ENCODE measurements at places on chromosomes 12 and 14.

DNA sequence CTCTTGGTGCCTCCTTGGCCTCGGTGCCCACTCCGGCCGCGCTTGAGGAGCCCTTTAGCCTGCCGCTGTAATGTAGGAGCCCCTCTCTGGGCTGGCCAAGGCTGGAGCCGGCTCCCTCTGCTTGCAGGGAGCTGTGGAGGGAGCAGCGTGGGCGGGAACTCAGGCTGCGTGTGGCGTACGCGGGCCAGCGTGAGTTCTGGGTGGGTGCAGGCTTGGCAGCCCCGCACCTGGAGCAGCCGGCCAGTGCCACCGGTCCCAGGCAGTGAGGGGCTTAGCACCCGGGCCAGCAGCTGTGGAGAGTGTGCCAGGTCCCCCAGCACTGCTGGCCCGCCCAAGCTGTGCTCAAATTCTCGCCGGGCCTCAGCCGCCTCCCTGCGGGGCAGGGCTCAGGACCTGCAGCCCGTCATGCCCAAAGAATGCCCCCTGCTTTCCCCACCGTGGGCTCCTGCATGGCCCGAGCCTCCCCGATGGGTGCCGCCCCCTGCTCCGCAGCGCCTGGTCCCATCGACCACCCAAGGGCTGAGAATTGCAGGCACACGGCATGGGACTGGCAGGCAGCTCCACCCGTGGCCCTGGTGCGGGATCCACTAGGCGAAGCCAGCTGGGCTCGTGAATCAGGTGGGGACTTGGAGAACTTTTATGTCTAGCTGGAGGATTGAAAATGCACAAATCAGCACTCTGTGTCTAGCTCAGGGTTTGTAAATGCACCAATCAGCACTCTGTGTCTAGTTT is 129.2 kb downstream of the PAWR start:
- DNase-seq: no peak

DNA sequence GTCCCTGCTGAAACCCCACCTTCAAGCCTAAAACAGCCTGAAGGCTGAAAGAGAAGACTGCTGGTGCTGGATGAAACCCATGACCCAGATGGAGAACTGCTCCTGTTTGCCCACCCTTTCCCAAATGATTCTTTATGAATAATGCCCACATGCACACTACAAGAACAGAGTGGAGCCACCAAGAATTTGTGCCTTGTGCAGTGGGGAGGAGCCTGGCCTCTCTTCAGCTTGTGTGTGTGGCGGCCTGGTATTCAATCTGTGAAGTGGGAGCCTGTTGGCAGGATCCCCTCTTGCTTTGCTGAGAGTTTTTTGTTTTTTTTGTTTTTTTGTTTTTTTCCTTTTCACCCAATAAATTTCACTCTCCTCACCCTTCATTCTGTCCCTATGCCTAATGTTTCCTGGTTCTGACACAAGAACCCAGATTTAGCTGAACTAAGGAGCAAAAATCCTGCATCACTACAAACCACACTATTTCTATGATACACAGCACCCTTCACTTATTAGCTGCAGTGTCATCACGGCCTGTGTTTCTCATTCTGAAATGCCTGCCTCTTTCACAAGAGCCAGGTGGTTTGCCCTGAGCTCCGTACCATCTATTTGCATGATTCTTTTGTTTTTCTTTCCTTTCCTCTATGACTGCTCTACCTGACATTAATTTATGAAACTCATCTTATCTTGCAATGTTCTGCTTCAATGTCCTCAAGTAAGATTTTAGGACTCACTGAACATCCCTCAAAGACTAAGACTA is 585.5 kb upstream of the ATXN7L3B start:
- DNase-seq: no peak

DNA sequence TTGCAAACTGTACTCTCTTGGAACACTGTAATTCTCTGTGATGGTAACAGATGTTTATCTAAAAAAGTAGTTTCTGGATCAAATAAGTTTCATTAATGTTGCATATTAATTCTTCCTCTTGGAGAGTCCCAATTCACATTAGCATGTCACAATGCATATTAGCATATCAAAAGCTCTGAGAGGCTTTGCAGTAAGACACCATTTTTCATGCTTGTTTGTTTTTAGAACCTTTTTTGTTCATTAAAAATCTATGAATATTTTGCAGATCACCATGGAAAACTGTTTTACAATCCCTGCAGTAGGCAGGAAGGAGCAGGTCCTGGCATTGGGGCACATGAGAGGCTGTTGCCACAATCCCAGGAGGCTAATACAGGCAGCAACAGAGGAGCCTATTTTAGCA is 180.7 kb downstream of the KCNH5 start:
- no peak for DNase-seq

GRCh38 chr12:107368586-107368985 is 275.2 kb upstream of the CRY1 start:
- no peak for DNase-seq

DNA sequence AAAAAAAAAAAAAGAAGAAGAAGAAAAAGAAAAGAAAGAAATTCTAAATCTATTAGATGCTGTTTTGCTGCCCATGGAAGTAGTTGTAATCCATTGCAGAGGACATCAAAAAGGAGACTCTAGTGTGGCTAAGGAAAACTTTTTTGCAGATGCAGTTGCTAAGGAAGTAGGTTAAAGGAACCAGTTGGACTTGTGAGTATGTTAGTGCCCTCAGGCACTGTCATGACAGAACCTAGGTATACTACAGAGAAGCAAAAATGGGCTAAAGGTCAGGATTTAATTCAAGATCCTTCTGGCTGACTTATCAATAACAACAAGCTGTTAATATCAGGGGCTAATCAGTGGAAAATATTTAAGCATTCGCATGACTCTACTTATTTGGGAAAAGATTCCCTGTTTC is 1571.6 kb upstream of the FLRT2 start:
- no peak for DNase-seq

GRCh38 chr12:94261119-94261518 is 112.7 kb downstream of the PLXNC1 start:
- DNase-seq: no peak

GRCh38 chr14:79576424-79576823 is 634.9 kb downstream of the DIO2 start:
- DNase-seq: no peak

GRCh38 chr14:67429510-67430205 is 17.7 kb upstream of the PLEK2 start:
- no peak for DNase-seq

GRCh38 chr14:34538871-34539406 is 562 bp downstream of the EAPP start:
- DNase-seq: no peak
